ENCODE measurements at places on chromosomes 3 and 15.

- no peak for DNase-seq
Measured at GRCh38 chr3:174710612-174711011, 148.5 kb upstream of the NAALADL2 start.

DNA sequence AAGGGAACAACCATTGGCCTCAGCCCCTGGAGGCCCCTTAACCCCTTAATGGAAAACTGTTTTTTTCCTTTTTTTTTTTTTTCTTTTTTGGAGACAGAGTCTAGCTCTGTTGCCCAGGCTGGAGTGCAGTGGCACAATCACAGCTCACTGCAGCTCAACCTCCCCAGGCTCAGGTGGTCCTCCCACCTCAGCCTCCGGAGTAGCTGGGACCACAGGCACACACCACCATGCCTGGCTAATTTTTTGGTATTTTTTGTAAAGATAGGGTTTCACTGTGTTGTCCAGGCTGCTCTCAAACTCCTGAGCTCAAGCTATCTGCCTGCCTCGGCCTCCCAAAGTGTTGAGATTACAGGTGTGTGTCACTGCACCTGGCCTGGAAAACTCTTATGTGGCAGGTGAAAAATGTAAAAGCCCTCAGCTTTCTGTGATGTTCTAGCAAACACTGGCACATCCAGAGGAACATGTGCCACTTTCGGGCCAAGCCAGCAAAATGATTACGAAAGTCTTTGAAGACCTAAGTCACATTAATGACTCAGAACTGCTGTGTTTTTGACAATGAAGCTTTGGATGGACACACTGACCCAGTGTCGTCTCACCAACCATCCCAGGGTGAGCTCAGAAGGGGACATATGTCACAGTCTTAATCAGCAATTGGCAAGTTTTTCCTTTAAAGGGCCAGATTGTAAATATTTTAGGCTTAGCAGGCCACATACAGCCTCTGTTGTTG is 189.3 kb upstream of the TPM1 start:
- no peak for DNase-seq

DNA sequence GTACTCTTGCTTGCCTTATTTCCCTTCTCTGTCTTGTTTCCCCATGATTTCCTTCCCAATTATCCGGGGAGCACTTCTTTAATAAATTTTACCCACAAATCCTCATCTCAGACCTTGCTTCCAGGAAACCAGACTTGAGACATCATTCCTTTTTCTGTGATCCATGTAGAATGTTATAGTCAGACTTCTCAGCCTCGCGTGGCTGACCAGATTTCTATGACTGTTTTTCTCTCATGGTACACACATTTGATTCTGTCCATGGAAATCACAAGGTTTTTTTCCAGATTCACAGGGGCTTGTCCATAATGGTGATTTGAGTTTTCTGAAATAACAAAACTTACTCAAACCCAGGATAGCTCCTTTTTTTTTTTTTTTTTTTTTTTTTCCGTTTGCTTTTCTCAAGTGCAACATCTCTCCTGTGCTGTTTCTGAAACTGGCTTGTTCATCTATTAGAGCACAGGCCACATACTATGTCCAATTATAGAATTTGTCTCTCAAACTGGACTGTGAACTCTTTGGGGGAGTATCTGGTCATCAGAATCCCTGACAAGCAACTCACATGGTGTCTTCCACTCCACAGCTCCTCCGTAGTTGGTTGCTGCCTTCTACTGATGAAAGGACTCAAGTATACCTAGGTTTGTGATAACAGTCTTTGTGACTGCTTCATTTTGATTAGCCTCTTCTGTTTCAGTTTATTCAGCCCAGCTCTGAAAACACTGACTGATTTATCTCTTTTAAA is 50.8 kb downstream of the RBMS3 start:
- DNase-seq = no peak

GRCh38 chr3:64441861-64442260 is 216.6 kb upstream of the PRICKLE2 start:
- DNase-seq = no peak

- no peak for DNase-seq
Measured at GRCh38 chr3:136464502-136464901, 214.4 kb downstream of the PCCB start.

Data from CD8-positive, alpha-beta memory T cell (primary cell).